ENCODE measurements at places on chromosomes 1 and 21.

GRCh38 chr1:160653620-160654016 is 6.8 kb upstream of the SLAMF1 start:
- no peak for DNase-seq

- DNase-seq: no peak
These were observed 23.9 kb upstream of the ZZZ3 start for GRCh38 chr1:77706321-77706720.

DNA sequence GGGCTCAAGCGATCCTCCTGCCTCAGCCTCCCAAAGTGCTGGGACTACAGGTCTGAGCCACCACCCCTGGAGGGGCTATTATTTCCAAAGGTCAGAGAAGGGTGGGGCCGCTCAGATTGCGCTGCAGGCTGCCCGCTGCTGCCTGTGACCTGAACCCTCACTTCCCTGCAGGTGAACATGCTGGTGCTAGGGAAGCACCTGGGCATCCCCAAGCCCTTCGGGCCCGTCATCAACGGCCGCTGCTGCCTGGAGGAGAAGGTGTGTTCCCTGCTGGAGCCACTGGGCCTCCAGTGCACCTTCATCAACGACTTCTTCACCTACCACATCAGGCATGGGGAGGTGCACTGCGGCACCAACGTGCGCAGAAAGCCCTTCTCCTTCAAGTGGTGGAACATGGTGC is 8.6 kb upstream of the PADI6 start:
- no peak for DNase-seq

DNA sequence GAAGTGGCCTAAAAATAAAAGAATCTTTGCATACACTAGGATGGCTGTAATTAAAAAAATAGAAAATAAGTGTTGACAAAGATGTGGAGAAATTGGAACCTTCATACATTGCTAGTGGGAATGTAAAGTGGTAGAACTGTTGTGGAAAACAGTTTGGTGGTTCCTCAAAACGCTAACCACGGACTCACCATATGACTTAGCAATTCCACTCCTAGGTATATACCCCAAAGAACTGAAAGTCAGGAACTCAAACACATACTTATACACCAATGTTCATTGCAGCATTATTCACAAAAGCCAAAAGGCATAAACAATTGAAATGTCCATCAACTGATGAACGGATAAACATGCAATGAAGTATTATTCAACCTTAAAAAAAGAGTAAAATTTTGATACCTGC is 10.8 kb upstream of the HMGCL start:
- no peak for DNase-seq

GRCh38 chr21:39503123-39503762 is 51.5 kb downstream of the SH3BGR start:
- DNase-seq: no peak

GRCh38 chr1:110210604-110211495 is 736 bp downstream of the KCNC4 start:
- peak; percentile 54 for DNase-seq

DNA sequence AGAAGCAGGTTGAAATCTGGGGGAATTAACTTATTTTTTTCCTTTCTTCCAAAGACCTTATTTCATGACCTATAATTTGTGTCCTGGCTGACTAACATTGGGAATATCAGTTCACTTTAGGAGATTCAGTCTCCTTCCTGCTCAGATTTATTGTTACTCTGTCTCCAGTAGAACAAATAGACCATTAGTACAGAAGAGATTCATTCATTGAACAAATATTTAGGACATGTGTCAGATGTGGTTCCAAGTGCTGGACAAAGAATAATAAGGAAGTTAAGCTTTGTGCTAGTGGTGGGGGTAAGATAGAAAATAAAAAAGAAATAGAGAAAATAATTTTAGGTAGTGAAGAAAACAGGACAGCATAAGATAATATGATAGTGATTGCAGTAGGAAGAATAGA is 20.3 kb downstream of the ZMYM4 start:
- no peak for DNase-seq

DNA sequence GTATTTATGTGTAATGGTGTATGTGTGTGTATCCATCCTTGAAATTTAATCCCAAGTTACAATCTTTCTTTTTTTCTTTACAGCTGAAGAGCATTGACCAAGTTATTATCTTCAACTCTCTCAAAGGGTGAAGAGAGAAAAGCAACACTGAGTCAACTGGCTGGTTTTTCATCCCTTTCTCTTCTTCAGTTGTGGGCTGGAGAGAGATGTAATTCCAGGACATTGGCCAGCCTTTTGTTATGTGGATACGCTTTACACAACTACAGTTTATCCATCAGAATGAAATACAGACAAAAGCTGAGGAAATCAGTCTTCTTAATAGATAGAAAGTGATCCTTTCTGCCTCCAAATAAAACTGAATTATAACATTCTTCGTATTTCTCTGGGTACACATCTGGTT is 357.0 kb upstream of the NCAM2 start:
- no peak for DNase-seq

DNA sequence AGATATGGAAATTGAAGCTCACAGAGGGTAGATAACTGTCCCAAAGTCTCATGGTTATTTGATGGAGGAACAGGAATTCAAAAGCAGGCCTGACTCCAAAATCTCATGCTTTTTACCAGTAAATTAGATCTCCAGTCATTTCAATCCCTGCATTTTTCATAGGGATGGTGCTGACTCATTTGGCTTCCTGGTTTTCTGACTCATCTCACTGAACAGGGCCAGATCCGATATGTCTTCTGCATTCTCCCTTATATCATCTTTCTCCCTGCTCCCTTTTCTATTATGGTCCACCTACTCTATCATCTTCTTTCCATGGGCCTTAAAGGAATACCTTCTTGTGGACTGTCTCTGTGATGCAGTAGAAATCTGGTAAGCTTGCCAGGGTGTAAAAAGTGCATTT is 187.2 kb downstream of the FGGY start:
- DNase-seq: no peak

GRCh38 chr1:157519451-157519850 is 32.9 kb downstream of the FCRL5 start:
- no peak for DNase-seq

- no peak for DNase-seq
These were observed 11.9 kb downstream of the COL16A1 start for GRCh38 chr1:31691951-31692350.

DNA sequence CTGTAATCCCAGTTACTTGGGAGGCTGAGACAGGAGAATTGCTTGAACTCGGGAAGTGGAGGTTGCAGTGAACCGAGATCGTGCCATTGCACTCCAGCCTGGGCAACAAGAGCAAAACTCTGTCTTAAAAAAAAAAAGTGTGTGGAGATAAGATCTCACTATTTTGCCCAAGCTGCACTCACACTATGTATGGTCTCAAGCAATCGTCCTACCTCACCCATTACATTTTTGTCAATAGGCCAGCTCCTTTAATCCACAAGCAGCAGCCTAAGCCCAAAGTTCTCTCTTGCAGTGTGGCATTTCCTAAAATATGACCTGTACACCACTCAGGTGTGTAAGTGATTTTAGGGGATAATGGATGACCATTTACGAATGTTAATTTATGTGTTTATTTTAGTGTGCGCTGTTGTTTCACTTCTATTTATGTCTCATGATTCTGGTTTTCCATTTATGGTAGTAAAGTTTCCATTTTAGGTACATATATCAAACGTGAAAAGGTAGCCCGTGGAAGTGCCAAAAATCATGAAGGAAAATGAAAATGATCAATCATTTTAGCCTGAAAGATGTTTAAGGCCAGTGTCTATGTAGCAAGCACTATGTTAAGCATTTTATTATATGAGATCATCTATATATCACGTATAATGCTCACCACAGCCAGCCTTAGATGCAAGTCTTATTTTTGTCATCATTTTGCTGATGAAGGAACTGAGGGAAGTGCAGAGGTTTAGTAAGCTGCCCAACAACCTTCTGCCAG is 5.6 kb downstream of the LCK start:
- DNase-seq: no peak

- no peak for DNase-seq
These were observed 32.2 kb downstream of the FAM177B start for GRCh38 chr1:222769181-222769580.

- DNase-seq: no peak
These were observed 38.0 kb upstream of the HLX start for GRCh38 chr1:220841293-220841692.

DNA sequence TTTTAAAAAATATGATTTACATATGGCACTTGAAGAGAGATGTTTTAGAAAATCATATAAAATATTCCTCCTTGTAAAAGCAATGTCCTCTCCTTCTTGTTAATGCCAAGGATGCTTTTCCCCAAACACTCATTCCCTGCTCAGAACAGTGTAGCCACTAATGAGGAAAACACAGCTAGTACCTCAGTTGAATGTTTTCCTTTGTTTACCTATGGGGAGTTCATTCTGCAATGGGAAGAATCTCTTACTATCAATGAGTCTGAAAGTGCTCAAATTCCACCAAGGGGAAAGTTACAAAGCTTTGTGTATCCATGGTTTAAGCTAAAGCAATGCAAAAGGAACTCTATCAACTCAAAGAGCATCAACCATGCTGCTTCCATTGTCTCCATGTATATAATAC is 221.9 kb upstream of the ADGRL2 start:
- no peak for DNase-seq

DNA sequence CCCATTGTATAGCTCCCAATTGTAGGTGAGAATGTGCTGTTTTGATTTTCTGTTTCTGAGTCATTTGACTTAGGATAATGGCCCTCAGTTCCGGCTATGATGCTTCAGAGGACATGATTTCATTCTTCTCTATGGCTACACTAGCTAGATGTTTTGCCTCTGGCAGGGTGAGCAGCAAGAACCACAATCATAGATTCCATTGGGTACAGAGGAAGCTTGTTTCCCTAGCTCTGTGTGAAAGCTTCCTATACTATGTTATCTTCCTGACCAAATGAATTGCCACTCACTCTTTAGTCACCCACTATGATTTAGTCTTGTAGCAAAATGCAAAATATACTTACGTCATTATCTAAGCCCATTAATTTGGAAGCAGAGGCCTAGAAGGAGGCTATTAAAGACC is 616.3 kb downstream of the PLA2G4A start:
- no peak for DNase-seq

GRCh38 chr21:44548381-44548780 is 2.9 kb downstream of the KRTAP10-2 start:
- DNase-seq: no peak

- DNase-seq: no peak
These were observed 144.5 kb downstream of the TM2D1 start for GRCh38 chr1:61580417-61580816.

GRCh38 chr1:184424945-184425344 is 38.1 kb downstream of the C1orf21 start:
- no peak for DNase-seq

DNA sequence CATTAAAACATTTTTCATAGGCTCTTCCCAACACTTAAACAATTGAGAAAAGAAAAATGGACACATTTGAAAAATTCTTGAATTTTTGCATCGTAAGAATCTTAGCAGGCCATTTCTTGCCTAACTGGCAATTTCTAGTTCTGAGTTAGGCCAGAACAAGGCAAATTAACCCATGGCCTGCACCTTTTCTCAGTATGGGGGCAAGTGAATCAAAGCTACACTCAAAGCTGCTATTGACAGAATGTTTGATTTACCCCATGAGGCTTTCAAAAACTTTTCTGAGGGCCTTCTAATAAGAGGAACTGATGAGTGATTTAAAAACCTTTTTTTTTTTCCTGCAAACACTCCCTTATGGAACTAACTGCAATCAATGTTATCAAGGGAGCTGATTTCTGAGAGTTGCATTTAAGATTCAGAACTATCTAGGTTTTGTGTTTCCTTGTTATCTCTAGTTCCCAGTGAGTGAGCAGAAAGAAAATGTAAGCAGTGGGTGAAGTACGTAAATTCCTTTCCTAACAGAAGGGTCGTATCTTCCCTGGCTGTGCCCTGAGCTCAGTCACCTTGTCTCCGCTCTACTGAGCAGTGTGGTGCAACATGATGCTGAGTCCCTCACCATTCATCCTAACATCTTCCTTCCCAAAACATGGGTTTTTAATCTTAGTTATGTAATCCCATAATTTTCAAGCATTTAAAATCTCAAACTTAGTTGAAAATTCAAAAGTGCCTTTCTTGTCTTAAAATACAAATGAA is 353.7 kb downstream of the DPYD start:
- DNase-seq: no peak

DNA sequence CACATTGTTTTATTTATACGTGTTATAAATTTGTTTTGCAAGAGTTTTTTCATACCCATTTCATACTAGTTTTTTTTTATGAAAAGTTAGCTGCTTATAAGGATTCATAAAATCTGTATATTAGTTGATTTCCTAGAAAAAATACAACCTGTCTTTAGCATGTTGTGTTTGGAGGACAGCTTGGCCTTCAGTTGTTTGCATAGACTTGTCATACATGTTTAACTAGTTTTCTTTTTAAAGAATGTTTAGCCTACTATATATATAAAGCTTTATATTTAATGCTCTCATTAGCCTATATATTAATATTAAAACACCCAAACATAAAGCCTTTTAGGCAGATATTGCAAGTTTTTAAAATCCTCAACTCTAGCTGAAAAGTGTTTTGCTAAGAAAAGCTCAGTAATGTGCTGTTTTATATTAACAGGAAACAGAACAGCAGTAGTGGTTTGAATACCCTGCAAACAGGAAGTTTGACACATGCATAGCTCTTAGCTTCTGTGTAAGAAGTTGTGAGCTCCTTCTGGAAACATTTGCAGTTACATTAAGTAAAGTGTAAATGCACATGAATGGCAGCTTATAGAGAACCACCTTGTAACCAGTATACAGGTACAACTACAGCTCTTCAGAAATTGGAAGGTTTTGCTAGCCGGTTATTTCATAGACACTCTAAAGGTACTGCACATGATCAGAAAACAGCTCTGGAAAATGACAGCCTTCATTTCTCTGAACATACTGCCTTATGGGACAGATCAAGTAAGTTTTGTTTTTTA is at the start of gene PRKACB:
Gene PRKACB, plus strand, starts transcription at position 476 of the 770 bp plus-strand sequence. Its CDS starts 91 bp downstream, at position 567.
- DNase-seq: no peak

DNA sequence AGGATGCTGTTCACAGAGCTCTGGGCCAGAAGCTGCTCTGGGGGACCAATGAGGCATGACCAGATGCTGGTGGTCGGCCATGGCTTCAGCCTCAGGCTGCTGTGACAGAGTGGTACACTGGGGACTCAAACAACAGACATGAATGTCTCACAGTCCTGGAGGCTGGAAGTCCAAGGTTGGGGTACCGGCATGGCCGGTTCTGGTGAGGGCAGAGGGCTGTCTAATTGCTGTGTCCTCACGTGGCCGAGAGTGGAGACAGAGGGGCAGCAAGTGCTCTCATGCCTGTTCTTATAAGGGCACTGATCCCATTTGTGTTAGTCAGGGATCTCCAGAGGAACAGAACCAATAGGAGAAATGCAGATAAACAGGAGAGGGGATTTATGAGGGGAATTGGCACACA is 253.5 kb upstream of the C1orf174 start:
- DNase-seq: no peak

DNA sequence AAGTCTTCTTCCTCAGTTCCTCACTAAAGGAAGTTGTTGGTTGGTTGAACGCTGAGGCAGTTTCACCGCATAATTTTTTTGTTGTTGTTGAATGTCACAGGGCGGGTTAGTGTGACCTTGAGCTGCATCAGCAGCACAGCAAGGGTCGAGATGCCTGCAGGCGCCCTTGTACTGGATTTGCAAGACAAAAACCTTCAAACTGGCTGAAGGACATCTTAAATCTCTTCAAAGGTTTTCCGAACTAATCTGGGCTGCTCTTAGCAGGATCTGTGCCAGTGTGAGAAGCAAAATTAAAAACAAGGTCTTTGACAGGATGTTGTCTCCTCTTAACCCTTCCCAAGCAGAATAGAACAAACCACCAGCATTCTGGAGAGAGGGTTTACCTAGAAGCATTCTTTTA is 59.4 kb downstream of the NRIP1 start:
- no peak for DNase-seq
